T-helper 2 cell treated with Interferon-gamma antibody and Interleukin-4, amounts not matched to agents 5 μg/mL and 100 μg/mL, for 36 hours (primary cell): ENCODE measurements at places on chromosomes 12 and 14.

DNA sequence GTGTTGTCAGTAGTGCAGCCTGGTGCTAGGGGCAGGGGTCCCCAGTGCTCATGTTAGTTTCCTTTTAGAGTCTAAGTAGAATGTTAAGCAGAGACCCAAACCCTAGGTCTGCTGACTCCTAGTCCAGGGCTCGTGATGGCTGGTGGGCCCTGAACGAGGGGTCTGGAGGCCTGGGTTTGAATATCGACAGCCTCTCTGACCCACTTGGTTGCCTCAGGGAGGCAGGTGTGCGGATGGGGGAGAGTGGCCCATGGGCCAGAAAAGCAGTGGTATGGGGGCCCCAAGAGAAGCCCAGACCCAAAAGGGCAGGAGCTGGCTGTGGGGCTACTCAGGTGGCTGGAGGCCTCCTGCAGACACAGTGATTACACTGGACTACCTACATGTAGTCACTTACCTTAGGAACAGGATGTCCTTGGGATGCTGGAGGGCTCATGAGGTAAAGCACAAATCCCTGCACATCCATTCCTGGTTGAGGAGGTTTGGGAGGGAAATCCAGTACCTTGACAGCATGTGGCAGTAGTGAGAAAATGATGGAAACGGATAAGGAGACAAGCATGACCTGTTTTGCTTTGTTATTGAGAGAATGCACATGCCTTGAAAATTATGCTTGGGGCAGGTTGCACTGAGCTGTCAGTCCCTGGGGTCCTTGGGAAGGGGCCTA is 1.7 kb upstream of the SLC25A29 start:
- no peaks in the 10 kb centered on the region for H3K36me3 ChIP-seq
- no peak for DNase-seq
- H3K4me1 ChIP-seq, result peaks cover 20% of the 10 kb centered on the region
- H3K4me3 ChIP-seq, result no peak overlapping the region

GRCh38 chr12:9760699-9761418 is at the start of gene CD69:
TSS of gene CD69 (minus strand) at chr12:9760901. CDS start at chr12:9760820, 81 bp downstream.
- peaks cover 50% of the 10 kb centered on the region for H3K4me1 ChIP-seq
- peaks cover 42% of the 10 kb centered on the region for H3K36me3 ChIP-seq
- peak; percentile 84 for DNase-seq
- peak within 1 kb of the TSS; percentile 97 for H3K4me3 ChIP-seq
- peak within 1 kb of the TSS; percentile 97 for H3K27ac ChIP-seq
- no peaks in the 10 kb centered on the region for H3K27me3 ChIP-seq

DNA sequence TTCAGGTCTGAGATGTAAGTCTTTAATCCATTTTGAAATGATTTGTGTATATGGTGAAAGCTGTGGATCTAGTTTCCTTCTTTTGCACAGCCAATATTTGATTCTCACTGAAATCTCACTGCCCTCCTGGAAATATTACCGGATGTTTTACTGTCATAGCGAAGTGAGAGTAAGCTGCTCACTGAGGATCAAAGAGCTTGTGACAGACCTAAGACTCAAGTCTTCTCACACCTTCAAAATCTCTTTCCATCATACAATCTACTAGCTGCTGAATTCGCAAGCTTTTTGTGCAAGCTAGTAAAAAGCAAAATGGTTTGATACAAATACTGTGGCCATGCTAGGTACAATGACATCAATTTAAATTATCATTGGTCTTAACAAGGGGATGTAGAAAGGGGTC is 3.9 kb downstream of the LRRK2 start:
- DNase-seq, result no peak
- peaks cover 39% of the 10 kb centered on the region for H3K27me3 ChIP-seq
- no peak overlapping the region for H3K27ac ChIP-seq
- H3K4me1 ChIP-seq, result peaks cover 5% of the 10 kb centered on the region
- no peaks in the 10 kb centered on the region for H3K36me3 ChIP-seq

DNA sequence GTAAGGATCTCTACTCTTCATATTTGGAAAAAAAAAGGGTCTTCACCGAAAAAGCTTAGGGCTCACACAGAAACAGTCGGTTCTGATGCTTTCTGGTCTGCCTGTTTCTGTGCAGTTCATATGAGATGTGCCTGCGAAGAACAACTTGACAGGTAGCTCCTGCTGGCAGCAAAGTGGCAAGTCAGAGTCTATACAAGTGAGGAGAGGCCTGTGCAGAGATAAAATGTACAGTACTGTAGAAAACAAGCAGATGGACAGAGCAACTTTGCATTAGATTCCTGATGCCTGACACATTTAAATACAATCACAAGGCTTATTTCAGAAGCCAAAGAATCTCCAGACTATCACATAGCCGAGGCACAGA is 936.0 kb downstream of the DIO2 start:
- DNase-seq, result no peak
- H3K36me3 ChIP-seq, result no peaks in the 10 kb centered on the region

GRCh38 chr12:69007101-69007854 is 74.3 kb upstream of the CPM start:
- H3K36me3 ChIP-seq, result no peaks in the 10 kb centered on the region
- peaks cover 7% of the 10 kb centered on the region for H3K4me1 ChIP-seq
- H3K27me3 ChIP-seq, result peaks cover 5% of the 10 kb centered on the region
- H3K27ac ChIP-seq, result no peak overlapping the region
- peak; percentile 6 for DNase-seq
